Right ventricle myocardium inferior (tissue), 1 donor: ENCODE measurements at places on chromosomes 13 and 19. TPM values are rescaled to one million over a fixed set of nuclear protein-coding genes. Genes with fewer than 3 reads are reported as not detected.

The LILRB2 gene
- total RNA-seq, result 2.9 TPM

The KIRREL2 gene
- not detected for total RNA-seq

The NEK3 gene
- 6.6 TPM for total RNA-seq

The ZNF728 gene
- total RNA-seq, result 2.8 TPM

The ANKLE1 gene
- total RNA-seq, result 0.19 TPM

The CCDC97 gene
- 14.6 TPM for total RNA-seq

The ZNF471 gene
- total RNA-seq, result 5.2 TPM

The DZIP1 gene
- total RNA-seq, result 4.7 TPM

The ALOX5AP gene
- 13.6 TPM for total RNA-seq

The ATP1A3 gene
- 342 TPM for total RNA-seq

The ZNF177 gene
- total RNA-seq, result 2.3 TPM

The IL27RA gene
- total RNA-seq, result 5.6 TPM

The TEX26 gene
- not detected for total RNA-seq

The PBX4 gene
- total RNA-seq, result not detected

The ZNF681 gene
- 0.22 TPM for total RNA-seq

The UBE2L5 gene
- total RNA-seq, result not detected

The RFPL4AL1 gene
- not detected for total RNA-seq

The STOML3 gene
- not detected for total RNA-seq

The KLK15 gene
- not detected for total RNA-seq

The SIGLEC10 gene
- total RNA-seq, result 1.1 TPM

The CFAP97D2 gene
- total RNA-seq, result not detected

The CGB8 gene
- not detected for total RNA-seq

The FFAR1 gene
- total RNA-seq, result not detected

The MEIS3 gene
- total RNA-seq, result 3.8 TPM

The INSL3 gene
- not detected for total RNA-seq

The ARRDC5 gene
- total RNA-seq, result not detected

The PRKACA gene
- 494 TPM for total RNA-seq

The SIGLEC5 gene
- not detected for total RNA-seq

The GRK1 gene
- total RNA-seq, result 0.11 TPM

The RXFP2 gene
- not detected for total RNA-seq

The IRS2 gene
- 9.7 TPM for total RNA-seq

The NAXD gene
- 27.9 TPM for total RNA-seq

The FGF14 gene
- total RNA-seq, result 3.6 TPM

The PCDH17 gene
- 2.6 TPM for total RNA-seq

The EID2B gene
- total RNA-seq, result 1.7 TPM

The IGFLR1 gene
- 5.1 TPM for total RNA-seq

The ZNF296 gene
- 0.19 TPM for total RNA-seq

The CEBPA gene
- 4.9 TPM for total RNA-seq

The CPB2 gene
- not detected for total RNA-seq

The ATP4B gene
- total RNA-seq, result not detected
